Kidney epithelial cell (primary cell): ENCODE measurements at places on chromosomes 16 and 17.

DNA sequence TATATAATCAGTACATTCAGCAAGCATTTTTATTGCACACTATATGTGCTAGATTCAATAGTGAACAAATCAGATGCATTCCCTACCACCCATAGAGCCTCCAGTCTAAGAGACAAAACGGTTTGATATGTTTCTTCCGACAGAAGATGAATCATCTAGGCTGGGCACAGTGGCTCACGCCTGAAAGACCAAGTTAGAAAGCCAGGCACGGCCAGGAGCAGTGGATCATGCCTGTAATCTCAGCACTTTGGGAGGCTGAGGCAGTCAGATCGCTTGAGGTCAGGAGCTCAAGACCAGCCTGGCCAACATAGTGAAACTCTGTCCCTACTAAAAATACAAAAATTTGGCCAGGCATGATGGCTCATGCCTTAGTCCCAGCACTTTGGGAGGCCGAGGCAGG, 18.3 kb upstream of the COPRS start:
- DNase-seq: no peak

- DNase-seq: no peak
Measured at GRCh38 chr16:9138731-9139501, 47.5 kb downstream of the HAPSTR1 start.

- no peak for DNase-seq
Measured at GRCh38 chr16:22926105-22926751, 112.3 kb downstream of the HS3ST2 start.

GRCh38 chr17:31321481-31321880, at the start of gene EVI2A:
TSS of gene EVI2A (minus strand) at chr17:31321622. CDS start at chr17:31319013, 2,609 bp downstream.
- peak; percentile 44 for DNase-seq

GRCh38 chr17:35795007-35795870, at the start of gene MMP28:
TSS of gene MMP28 (minus strand) at chr17:35795641. CDS start at chr17:35795377, 264 bp downstream.
- no peak for DNase-seq

DNA sequence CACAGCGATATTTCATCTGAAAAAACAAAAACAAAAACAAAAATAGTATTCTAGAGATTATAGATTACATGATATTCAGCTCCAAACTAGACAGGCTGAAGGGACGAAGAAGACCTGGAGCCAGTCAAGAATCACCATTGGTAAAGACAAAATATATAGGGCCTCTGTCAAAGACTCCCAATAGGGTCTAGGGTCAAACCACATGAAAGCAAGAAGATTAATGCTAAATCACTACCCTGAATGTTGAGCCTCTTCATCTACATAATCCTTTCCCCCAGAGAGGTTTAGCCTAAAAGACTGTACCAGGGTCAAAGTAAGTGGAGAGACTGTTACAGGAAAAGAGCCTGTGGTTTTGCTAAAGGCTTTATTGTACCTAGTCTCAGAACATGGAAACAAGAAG, 10.8 kb upstream of the NME1 start:
- no peak for DNase-seq

GRCh38 chr17:63646488-63646806, 24.2 kb downstream of the MAP3K3 start:
- no peak for DNase-seq

GRCh38 chr17:60534613-60535157, 8.6 kb upstream of the APPBP2 start:
- peak; percentile 41 for DNase-seq

DNA sequence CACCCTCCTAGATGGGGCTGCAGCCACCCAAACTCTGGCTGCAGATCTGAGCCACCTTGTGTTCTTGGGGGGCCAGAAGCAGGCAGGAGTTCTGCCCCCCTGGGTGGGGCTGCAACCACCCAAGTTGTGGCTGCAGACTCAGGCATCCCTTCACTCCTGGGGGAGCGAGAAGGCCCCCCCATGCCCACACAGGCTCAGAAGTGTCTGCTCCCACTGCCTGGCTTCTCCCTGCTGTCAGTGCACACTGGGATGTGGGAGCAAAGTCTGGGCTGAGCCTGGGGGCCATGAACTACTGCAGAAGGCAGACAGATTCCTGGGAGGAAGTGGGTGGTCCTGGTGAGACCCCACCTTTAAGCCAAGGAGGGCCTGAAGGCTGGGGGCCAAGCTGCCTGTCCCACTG, 13.0 kb downstream of the MT1X start:
- no peak for DNase-seq

GRCh38 chr17:28136923-28137322, 94.4 kb downstream of the NLK start:
- DNase-seq: no peak

- no peak for DNase-seq
Measured at GRCh38 chr17:75371981-75372380, 33.5 kb downstream of the GRB2 start.

GRCh38 chr17:42679492-42680330, 1.9 kb downstream of the CCR10 start:
- no peak for DNase-seq

DNA sequence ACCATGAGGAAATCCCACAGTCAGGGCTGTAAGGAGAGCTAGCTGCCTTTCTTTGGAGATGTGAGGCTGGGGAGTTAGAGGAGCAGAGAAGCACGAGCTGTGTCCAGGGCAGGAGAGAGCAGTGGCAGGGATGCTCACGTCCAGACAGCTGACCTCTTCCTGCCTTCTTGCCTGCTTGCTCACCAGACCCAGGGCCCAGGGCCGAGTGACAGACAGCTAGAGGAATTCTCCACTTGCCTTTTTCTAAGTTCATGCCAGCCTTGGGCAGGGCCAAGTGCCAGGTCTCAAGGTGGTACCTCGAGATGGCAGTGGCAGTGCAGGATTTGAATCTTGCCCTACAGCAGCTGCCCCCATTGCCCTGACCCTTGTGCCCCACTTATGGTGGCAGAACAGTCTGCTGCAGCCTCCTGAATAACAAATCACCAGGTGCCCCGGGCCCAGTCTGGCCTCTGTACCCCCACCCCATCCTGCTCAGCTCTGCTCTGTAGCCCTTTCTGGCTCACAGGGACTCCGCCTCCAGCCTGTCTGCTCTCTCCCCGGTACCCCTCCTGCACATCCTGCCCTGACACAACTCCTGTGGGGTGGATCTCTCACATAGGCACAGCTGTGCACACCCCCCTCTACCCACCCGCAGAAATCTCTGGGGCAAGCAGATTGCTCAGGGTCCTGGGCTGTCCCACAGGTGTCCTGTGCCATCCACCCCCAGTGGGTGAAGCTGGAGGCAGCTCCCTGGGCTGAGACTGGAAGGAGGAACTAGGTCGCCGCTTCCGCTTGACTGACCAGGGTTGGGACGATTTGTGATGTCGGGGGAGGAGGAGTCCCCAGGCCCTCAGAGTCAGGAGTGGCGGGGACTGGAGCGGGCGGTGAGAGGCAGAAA, 25.9 kb downstream of the GRIN2C start:
- DNase-seq: no peak

- DNase-seq: no peak
Measured at GRCh38 chr16:57470711-57471110, 8.2 kb downstream of the POLR2C start.

DNA sequence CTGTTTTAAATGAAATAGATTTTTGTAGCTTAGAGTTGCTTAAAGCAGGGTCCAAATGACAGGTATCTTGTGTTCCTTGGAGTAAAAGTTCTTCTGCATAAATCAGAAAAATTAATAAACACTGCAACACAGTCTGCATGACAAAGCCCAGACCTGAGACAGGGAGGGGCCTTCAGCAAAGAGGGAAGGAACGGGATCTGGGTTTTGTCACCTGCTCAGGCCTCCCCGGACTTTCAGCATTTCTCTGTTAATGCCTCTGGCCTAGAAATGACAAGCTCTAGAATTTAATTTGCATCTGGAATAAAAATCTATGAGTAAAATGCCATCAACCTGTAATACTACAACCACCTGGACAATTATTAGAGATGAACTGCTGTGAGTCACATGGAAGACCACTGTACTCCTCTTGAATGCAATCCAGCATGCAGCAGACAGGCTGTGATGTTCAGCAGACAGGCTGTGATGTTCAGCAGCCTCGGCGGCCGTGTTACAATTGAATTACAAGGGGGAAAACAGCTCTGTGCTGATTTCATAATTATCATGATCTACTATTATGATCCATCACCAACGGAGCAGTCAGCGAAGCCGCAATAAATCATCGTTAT, 170.2 kb downstream of the TOX3 start:
- no peak for DNase-seq

DNA sequence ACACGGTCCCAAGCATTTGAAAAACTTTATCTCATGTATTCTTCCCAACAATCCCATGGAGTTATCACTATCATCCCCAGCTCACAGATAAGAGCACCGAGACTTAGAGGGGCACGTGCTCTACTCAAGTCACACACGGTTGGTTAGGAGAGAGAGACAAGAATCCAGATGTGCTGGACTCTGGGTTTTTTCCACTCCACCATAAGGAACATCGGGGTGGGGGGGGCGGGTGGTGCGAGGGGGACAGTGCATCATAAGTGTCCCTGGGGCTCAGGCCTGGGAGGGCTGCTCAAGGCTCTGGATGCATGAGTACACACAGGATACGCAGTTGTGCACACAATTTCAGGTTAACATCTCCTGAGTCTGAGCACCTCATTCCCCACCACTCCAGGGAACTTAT, 7.4 kb downstream of the CDC42EP4 start:
- no peak for DNase-seq

DNA sequence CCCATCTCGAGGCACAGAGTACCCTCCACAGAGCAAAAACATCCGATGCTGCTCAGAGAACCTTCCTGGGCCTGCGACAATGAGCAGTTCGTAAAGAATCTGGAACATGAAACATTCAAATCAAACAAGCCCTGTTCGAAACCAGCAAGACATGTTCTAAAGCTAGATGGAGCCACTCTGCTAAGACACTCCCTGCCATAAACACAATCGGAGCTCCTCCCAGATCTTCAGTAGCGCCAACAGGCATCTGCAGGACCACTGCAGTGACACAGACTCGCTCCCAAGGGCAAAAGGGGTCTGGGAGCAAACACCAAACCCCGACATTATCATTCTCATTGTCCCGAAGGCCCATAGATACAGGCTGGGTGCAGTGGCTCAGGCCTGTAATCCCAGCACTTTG, 108.7 kb downstream of the ZFHX3 start:
- DNase-seq: no peak

GRCh38 chr17:16314189-16314588, 39.1 kb downstream of the CENPV start:
- DNase-seq: no peak

- no peak for DNase-seq
Measured at GRCh38 chr16:12201866-12202265, 225.3 kb downstream of the SNX29 start.

DNA sequence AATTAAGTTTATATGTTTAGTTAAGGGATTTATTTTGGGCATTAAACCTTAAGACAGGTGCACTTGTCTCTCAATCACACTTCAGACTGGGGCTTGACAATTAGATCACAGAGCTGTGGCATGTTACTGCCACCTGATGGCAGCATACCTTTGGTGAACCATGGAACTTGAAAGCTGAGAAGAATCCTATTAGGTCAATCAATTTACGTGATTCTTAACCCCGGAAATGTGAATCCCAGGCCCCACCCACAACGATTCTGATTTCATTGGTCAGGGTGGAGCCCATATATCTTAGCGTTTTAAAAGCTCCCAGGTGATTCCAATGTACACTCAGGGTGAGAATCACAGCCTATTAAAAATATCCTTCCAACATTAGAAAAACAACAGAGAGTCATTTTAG, 91.0 kb downstream of the GSG1L start:
- peak; percentile 5 for DNase-seq
